ENCODE measurements at places on chromosomes 16 and 17. TPM values are rescaled to one million over a fixed set of nuclear protein-coding genes. Genes with fewer than 3 reads are reported as not detected.

DNA sequence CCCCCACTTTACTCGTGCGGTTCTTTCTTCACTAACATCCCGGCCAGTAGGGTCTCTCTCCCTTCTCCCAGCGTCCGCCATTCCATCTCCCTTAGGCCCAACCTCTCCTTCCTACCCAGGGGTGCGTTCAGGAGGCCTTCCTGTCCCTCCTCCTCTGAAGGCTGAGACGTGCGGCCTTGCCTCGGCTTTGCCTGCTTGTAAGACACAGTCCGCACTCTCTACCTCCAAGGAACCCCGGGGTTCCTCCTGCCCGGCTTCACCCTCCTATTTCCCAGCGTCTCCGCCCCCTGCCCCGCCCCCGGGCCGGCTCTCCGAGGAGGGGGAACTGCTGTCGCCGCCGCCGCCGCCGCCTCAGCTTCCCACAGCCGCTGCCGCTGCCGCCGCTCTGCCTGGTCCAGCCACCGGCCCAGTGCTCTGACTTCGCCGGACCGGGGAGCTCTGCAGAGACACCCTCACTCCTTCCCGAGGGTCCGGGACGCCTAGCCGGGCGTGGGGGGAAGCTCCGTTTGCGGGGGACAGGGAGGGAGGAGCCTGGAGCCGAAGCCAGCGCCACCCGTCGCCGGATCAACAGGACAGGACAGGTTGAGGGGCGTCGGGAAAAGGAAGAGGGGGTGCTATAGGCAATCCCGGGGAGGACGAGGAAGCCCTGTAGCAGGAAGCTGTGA lies 1.2 kb upstream of the FGF11 start:
- H3K27me3 ChIP-seq: peaks cover 36% of the 10 kb centered on the region
- H3K27ac ChIP-seq: peak overlapping the region; percentile 84

- no peak overlapping the region for H3K4me3 ChIP-seq
- no peak overlapping the region for H3K27ac ChIP-seq
- DNase-seq: no peak
- no peaks in the 10 kb centered on the region for H3K4me1 ChIP-seq
Observed at GRCh38 chr16:73504591-73505575, 457.0 kb upstream of the ZFHX3 start.

GRCh38 chr17:74943808-74944522 lies 8.3 kb downstream of the OTOP3 start:
- peaks cover 32% of the 10 kb centered on the region for H3K27me3 ChIP-seq
- no peak for DNase-seq
- H3K4me3 ChIP-seq: no peak overlapping the region
- H3K36me3 ChIP-seq: no peaks in the 10 kb centered on the region
- no peak overlapping the region for H3K27ac ChIP-seq

GRCh38 chr17:56148333-56148732 lies 4.9 kb upstream of the ANKFN1 start:
- peaks cover 6% of the 10 kb centered on the region for H3K4me1 ChIP-seq
- H3K36me3 ChIP-seq: no peaks in the 10 kb centered on the region
- H3K27me3 ChIP-seq: no peaks in the 10 kb centered on the region
- no peak overlapping the region for H3K27ac ChIP-seq
- no peak for DNase-seq

DNA sequence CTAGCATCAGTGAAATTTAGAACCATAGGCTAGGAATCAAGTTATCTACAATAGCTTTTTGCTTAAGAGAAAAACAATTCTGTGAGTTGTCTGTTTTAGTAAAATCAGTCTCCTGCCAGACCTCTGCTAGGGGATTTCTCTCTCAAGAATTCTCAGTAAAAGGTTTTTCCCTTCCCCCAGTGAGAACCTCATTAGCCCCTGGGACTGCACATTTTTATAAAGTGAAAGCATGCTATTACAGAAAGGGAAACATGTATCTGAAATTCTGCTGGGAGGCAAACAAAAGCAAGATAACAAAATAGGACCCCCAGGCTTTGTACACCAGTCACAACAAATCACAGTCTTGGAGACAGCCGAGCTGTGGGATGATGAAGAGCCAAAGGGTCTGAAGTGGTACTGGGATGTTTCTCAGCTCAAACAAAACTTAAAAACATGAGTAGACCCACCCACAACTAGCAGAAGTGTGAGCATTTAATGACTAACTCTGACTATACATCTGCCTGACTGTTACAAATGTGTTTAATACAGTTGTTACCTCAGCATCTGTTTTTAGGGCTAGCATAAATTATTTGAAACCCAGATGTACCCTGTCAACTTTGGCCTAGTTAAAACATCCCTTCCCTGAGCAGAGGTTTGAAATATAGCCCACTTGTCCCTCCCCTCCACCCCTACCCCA lies 20.0 kb upstream of the GLG1 start:
- no peak overlapping the region for H3K27ac ChIP-seq
- H3K27me3 ChIP-seq: no peaks in the 10 kb centered on the region
- no peak for DNase-seq
- H3K36me3 ChIP-seq: peaks cover 46% of the 10 kb centered on the region
- H3K4me3 ChIP-seq: no peak overlapping the region
- H3K4me1 ChIP-seq: no peaks in the 10 kb centered on the region

GRCh38 chr16:47475786-47476185 lies 14.7 kb downstream of the PHKB start:
- no peaks in the 10 kb centered on the region for H3K36me3 ChIP-seq
- H3K4me3 ChIP-seq: no peak overlapping the region
- DNase-seq: no peak
- no peaks in the 10 kb centered on the region for H3K4me1 ChIP-seq
- no peaks in the 10 kb centered on the region for H3K27me3 ChIP-seq

Gene CLDN9
- 0.36 TPM for polyA plus RNA-seq

Gene NXPH3
- polyA plus RNA-seq: 7.0 TPM

Gene AOC2
- 3.3 TPM for polyA plus RNA-seq

Gene CSH1
- 1.3 TPM for polyA plus RNA-seq

Gene PGS1
- polyA plus RNA-seq: 51.1 TPM

Gene DNAI2
- 5.4 TPM for polyA plus RNA-seq

Gene ODF4
- polyA plus RNA-seq: not detected

Gene SNX11
- 23.4 TPM for polyA plus RNA-seq

All from spinal cord (tissue), 10 donors.